ENCODE measurements at places on chromosomes 4 and X. TPM values are rescaled to one million over a fixed set of nuclear protein-coding genes. Genes with fewer than 3 reads are reported as not detected.

DNA sequence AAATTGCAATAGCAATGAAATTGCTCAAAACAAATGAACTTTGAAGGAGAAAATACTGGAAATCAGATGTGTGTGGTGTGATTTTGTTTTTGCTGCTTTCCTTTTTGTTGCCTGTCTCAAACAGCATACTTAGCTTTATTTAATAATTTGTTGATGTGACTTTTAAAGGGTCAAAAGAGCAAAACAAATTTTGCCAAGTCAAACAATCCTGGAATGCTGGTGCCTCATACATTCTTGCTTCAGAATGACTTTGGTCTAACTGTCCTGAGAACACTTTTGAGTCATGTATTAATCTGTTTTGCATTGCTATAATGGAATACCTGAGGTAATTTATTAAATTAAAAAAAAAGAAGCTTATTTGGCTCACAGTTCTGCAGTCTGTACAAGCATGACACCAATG, 3.4 kb downstream of the PF4V1 start:
- no peak for DNase-seq
- H3K36me3 ChIP-seq, result no peaks in the 10 kb centered on the region
- peaks cover 6% of the 10 kb centered on the region for H3K27me3 ChIP-seq
- H3K4me1 ChIP-seq, result peaks cover 8% of the 10 kb centered on the region
- H3K27ac ChIP-seq, result no peak overlapping the region

The FOXR2 gene
- not detected for total RNA-seq

GRCh38 chr4:52588771-52589591, 70.1 kb downstream of the USP46 start:
- H3K27me3 ChIP-seq, result no peaks in the 10 kb centered on the region
- H3K4me1 ChIP-seq, result peaks cover 7% of the 10 kb centered on the region
- H3K4me3 ChIP-seq, result no peak overlapping the region
- peaks cover 5% of the 10 kb centered on the region for H3K36me3 ChIP-seq

The ARHGAP36 gene
- total RNA-seq, result not detected
